Stimulated activated naive B cell treated with anti-CD40 and anti-IgM and Interleukin-4, amounts not matched to agents 10 μg/mL and 1 μg/mL and 100 μg/mL, for 72 hours (primary cell): ENCODE measurements at places on chromosomes 7 and 10.

- no peak for DNase-seq
These were observed 58.0 kb downstream of the FAM171A1 start for GRCh38 chr10:15313047-15313446.

- no peak for DNase-seq
These were observed 200.6 kb downstream of the TWIST1 start for GRCh38 chr7:18916826-18917225.

DNA sequence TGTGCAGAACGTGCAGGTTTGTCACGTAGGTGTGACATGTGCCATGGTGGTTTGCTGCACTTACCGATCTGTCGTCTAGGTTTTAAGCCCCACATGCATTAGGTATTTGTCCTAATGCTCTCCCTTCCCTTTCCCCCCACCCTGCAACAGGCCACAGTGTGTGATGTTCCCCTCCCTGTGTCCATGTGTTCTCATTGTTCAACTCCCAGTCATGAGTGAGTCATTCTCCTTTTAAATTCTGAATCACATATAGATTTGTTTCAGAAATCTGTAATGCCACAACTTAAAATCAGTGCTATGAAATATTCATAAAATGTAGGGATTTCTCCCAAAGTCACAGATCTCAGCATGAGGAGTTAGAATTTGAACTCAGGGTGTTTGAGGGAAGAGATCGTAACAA, 552.5 kb upstream of the MBL2 start:
- no peak for DNase-seq

DNA sequence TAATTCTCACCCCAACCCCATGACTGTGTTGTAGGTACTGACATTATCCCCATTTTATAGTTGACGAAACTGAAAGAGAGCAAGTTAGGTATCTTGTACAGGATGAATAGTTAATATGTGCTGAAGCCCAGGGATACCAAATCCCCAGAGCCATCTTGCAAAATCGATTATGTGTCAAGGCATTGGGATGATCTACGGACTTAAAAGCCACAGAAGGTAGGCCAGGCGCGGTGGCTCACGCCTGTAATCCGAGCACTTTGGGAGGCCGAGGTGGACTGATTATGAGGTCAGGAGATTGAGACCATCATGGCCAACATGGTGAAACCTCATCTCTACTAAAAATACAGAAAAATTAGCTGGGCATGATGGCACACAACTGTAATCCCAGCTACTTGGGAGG, 242.4 kb upstream of the RHOBTB1 start:
- DNase-seq = no peak

GRCh38 chr7:149291036-149291780, 29.2 kb downstream of the ZNF783 start:
- DNase-seq = no peak

- no peak for DNase-seq
These were observed 31.0 kb upstream of the FZD1 start for GRCh38 chr7:91233212-91233611.

- no peak for DNase-seq
These were observed 7.6 kb downstream of the ECHS1 start for GRCh38 chr10:133365461-133366129.

GRCh38 chr10:91556691-91557566, 75.9 kb downstream of the PPP1R3C start:
- DNase-seq = no peak

- DNase-seq = no peak
These were observed 164.2 kb downstream of the NXPH1 start for GRCh38 chr7:8597565-8597964.

DNA sequence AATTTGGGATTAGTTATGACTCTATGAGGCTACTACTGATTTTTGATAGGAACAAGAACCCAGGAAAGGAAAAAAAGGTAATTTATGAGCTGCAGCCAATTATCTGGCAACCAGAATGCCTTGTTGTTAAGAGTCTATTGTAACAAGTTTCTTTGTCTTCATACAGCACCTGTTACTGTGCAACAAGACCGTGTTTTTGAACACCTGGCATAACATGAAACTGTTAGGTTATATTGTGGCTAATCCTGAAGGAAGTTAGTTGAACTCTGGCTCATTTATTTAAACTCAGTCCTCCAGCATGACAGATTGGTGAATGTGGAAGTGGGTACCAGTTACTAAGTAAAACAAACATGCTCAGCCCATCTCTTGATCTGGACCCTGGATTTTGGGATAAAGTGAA, 33.0 kb downstream of the RALA start:
- DNase-seq = no peak

GRCh38 chr7:8063706-8064297, 95.2 kb downstream of the GLCCI1 start:
- DNase-seq = no peak

DNA sequence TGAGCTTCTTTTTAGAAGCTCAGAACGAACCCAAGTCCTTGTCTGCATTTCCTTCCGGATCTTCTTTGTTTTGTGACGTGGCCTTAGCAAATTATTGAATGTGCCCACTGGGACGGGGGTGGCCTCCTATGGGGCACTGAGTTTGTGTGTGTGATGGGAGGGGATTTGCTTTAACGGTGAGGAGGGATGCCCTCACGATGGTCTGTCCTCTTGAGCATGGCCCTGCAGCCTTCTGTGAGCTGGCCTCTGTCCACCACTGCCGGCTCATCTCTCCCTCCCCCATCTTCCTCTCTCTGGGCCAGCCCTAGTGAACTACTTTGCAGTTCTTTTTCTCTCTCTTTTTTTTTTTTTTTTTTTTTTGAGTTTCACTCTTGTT, 62.9 kb upstream of the MKRN1 start:
- no peak for DNase-seq

DNA sequence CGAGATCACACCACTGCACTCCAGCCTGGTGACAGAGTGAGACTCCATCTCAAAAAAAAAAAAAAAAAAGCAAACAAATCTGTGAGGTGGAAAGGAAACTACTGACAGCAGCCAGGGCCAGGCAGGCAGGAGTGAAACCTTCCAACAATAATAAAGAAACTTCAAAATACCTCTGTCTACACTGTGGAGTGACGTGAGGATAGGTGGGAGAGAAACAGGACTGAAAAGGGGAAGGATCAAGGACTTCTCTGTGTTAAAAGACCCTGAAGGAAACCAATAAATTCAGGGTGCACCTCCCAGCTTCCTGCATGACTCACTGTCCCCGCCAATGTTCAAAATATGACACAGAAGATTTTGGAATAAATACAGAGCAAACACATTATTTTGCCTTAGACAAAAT, 82.9 kb downstream of the KIAA1549 start:
- DNase-seq = no peak

GRCh38 chr7:130641040-130641439, 27.5 kb downstream of the COPG2 start:
- DNase-seq = no peak

DNA sequence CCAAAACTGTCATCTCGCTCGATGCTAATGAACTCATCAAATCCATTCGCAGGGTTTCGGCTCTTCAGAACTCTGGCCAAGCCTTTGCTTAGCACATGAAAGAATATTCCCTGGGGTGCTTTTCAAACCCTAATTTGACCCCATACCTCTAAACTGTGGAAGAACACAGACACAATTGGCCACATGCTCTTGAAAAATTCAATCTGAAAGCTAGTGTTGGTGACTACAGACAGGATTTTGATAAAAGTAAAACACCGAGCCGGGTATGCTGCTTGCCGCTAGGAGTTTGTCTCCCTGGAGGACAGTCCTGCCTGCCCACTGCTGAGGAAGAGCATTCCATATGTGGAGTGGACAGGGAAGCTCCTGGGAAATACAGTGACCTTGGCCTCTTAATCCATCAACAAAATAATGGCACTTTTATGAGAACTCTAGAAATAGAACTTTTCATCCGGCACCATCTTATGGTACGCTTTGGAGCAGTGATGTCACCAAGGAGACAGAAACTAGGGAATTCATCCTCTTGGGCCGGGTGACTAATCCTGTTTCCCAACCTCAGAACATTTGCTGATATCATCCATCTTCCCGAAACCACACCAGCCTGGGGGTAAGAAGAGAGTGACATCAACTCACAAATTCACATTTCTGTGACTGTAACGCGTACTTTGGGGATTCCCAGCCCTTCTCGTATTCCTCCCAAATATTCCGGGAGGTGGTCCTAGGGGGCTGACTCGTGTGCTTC, 34.2 kb downstream of the MTURN start:
- DNase-seq = no peak

GRCh38 chr7:119660080-119660479, 612.9 kb upstream of the KCND2 start:
- DNase-seq = no peak

DNA sequence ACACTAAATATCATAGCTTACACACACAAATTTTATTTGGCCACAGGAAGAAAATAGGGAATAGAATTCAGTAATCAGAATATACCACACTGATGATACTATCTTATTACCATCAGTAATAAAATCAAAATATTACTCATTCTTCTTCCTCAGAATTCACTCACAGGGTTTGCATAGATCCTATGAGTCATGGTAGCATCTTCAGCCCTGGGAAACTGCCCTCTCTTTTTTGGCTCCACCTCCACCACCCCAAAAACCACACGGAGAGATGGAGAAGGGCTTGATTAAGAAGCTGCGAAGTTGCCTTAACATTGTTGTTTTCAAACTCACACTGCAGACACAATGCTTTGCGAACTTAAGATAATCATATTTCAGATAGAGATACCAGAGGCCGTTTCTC, 154.1 kb upstream of the AHR start:
- DNase-seq = no peak

DNA sequence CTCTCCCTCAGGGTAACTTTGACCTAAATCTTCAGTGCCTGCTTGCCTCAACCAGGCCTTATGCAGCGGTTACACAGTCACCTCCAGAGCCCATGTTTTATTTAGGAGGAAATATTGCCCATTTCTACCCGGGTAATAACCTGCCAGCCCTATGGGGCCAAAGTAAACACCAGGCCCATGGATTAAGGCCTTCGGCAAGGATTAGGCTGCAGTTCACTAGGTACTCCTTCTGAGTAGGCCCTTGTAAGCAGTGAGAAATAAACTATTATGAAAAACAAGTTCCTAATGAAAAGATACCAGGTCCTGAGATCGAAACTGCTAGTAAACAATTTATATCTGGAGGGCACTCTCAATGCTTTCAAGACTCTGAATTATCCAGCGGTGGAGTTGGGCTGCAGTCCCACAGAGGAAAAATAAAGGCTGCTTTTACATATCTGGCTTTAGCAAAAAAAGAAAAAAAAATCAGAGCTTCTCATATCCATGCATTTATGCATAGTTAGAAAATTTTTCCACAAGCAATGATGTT, 3.7 kb upstream of the HOXA10 start:
- no peak for DNase-seq

- peak; percentile 96 for DNase-seq
These were observed at the start of gene UBN2 for GRCh38 chr7:139230774-139231512. TSS of gene UBN2 (plus strand) at chr7:139231237. CDS start at chr7:139231485, 248 bp downstream.

DNA sequence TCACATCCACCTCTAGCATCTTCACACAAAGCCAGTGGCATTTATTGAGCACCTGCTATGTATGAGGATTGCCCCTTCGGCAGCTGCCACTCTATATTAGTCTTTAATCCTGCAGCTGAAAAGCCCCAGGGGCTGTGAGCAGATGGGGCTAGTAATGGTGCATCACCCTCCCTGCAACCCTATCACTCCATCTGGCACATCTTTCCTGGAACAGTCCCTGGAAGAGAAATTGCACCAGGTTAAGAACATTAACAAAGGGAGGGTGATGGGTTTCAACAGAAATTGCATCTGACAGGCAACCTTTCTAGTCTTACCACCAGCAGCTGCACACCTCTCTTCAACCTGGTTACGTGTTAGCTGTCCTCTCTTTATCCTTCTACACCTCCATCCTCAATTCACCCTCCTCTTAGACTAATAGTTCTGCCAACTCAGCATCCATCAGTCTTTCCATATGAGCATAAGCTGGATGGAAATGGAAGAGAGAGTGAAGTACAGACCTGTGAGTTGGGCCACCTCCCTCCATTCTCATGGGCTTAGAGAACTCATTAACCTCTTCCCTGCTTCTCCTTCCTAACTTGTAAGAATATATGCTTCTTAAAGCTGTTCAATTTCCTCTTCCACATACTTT, 168.6 kb upstream of the NEBL start:
- no peak for DNase-seq

GRCh38 chr10:27743012-27743876, 2.4 kb downstream of the MKX start:
- no peak for DNase-seq

- no peak for DNase-seq
These were observed 59.0 kb upstream of the AGR3 start for GRCh38 chr7:16940776-16941175.

GRCh38 chr7:131111081-131111576, 216.5 kb upstream of the MKLN1 start:
- peak; percentile 35 for DNase-seq

DNA sequence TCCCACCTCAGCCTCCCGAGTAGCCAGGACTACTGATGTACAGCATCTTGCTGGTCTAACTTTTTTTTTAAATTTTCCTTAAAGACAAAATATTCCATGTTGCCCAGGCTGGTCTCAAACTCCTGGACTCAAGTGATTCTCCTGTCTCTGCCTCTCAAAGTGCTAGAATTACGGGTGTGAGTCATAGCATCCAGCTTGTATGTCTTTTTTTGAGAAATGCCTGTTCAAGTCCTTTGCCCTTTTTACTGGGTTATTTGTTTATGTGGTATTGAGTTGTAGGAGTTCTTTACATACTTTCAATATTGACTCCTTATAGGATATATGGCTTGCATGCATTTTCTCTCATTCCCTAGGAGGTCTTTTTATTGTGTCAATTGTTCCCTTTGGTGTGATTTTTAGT, 486.4 kb downstream of the MAGI2 start:
- no peak for DNase-seq

DNA sequence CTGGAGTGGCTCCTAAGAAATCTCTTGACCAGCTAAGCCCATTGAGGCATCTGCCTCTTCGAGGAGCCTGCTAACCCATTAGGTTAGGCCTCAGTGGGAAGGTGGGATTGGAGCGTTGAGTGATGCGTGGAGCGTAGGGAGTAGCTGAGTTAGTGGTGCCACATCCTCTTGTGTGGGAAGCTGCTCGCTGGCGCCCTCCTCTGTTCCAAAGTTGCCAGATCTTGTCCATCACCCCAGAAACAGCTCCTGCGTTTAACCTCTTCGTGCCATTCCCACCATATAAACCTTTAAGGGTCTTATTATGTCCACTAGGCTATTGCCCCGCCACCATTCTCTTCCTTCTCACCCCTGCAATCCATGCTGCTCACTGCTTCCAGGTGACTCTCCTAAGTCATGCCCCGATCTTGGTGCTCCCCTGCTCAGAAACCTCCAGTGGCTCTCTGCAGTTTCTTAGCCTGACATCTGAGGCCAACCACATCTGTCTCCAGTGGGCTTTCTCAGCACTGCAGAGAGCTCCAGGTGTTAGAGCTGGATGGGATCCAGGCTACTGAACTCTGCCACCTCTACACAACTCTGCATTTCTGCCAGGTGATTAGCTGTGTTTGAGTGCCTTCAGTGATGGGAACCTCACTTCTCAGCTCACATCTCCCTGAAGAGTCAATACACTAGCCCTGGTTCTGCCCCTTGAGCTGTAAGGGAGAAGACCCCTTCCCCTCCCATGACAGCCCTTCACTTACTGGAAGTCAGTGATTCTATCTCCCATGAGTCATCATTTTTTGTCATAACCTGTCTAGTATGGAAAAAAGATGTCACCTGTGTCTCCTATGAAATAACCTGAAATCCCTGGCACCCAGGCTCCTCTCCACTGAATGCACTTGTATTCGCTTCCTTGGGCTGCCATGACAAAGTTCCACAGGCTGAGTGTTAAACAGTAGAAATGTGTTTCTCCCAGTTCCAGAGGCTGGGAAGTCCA, 65.0 kb upstream of the FGFR2 start:
- DNase-seq = no peak
